ENCODE measurements at places on chromosomes 5 and 9.

DNA sequence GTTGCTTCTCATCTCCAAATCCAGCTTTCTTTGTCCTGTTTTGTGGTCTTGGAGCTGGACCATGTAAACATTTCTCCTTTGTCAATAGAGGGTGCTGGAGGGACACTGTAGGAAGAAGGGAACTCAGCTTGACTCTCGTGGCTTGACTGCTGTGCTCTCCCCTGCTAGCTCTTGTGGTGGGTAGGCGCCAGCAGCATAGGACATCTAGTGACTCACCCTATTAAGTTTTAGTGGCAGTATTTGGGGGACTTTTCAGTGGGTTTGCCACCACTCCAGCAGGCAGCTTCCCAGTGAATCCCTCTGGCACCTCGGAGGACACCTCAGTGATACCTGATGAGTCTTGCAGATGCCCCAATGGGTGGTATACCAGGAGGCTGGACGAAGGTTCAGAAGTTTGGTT, 97.8 kb downstream of the TSSK1B start:
- peak; percentile 4 for DNase-seq

GRCh38 chr9:880725-881124, 39.2 kb downstream of the DMRT1 start:
- no peak for DNase-seq

- no peak for DNase-seq
These were observed 127.8 kb upstream of the CCDC180 start for GRCh38 chr9:97179616-97180015.

DNA sequence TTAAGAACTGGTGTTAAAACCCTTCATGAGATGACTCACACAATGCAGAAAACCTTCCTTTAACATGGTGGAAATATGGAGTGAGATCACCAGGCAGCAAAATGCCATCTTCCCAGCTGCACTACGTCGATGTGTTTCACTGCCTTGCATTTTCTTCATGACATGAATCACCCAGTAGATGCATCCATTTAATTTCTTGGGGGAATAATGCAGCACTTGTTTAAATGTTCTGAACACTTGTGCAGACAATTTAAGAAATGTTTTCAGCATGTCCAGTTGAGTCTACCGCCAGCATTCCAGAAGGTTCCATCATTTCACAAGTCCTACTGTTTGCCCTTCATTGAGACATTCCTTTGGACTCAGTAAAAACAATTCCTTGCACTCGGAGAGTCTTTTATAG, 81.6 kb downstream of the ADAMTS16 start:
- no peak for DNase-seq

DNA sequence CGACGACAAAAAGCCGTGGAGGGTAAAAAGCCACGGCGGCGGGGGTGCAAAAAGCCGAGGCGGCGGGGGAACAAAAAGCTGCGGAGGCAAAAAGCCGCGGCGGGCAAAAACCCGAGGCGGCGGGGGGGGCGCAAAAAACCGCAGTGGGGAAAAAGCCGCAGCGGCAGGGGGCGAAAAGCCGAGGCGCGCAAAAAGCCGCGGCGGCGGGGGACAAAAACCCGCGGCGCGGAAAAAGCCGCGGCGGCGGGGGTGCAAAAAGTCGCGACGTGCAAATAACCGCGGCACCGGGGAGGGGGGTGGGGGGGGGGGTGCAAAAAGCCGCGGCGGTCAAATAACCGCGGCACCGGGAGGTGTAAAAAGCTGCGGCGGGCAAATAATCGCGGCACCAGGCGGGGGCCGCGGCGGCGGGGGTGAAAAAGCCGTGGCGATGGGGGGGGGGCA, 511.5 kb downstream of the FOXD4L5 start:
- DNase-seq = no peak

DNA sequence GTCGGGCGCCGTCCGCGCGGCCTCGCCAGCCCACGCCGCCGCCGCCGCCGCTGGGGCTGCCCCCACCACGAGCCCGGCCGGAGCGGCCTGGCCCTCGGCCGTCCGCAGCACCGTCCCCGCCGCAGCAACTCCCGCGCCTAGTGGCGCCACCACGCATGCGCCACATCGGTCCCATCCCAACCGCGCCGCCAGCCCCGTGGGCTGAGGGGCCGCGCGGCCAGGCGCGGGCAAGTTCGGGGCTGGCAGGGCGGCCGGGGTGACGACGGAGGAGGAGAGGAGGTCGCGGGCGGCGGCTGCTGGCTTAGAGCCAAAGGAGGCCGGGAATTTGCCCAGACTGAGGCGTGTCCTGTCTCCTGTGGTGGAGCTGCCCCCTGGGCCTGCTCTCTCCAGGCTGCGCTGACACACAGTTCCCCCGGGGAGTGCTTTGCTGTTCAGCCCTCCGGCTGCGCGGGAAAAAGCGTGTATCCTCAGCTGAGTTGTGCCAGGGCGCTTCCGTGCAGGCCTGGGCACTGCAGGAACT, at the start of gene TUSC1:
Gene TUSC1 (minus strand): TSS at position 298 of the 520 bp plus-strand sequence. CDS start 132 bp downstream, at position 166.
- peak; percentile 78 for DNase-seq

GRCh38 chr5:62579761-62580160, 1.1 kb downstream of the LRRC70 start:
- no peak for DNase-seq

- no peak for DNase-seq
These were observed 4.6 kb downstream of the SNCAIP start for GRCh38 chr5:122316656-122317055.

- peak; percentile 75 for DNase-seq
These were observed 36.3 kb downstream of the ERGIC1 start for GRCh38 chr5:172870291-172870714.

GRCh38 chr9:126947529-126947928, 32.9 kb downstream of the RALGPS1 start:
- DNase-seq = no peak

DNA sequence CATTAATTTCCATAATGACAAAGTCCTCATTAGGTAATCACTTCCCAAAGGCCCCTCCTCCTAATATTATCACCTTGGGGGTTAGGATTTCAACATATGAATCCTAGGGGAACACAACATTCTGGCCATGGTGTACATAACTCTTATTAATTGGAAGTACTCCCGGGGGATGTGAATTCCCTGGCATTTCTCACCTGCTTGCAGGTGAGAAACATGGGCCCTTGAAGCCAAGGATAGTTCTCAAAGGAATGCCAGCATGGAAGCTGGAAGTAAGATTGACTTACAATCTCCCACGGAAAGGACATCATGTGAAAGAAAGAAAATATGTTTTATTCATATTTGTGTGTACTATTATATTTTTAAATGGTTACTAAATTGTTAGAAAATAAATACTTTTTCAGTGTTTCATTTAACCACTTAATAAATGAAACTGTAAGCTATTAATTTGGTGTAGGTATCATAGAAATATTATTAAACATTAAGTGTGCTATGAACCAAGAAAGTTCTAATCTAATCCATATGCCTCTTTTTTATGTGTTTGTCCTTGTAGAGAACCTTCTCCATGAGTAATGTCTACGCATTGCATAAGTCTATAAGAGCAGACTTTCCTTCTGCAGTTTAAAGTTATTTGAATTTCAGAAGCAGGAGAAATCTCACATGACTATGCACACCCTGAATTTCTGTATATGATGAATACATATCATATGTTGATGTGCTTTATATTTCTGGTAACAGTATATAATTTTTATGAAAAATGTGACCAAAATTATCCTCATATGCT, 59.4 kb downstream of the ANXA1 start:
- DNase-seq = no peak

DNA sequence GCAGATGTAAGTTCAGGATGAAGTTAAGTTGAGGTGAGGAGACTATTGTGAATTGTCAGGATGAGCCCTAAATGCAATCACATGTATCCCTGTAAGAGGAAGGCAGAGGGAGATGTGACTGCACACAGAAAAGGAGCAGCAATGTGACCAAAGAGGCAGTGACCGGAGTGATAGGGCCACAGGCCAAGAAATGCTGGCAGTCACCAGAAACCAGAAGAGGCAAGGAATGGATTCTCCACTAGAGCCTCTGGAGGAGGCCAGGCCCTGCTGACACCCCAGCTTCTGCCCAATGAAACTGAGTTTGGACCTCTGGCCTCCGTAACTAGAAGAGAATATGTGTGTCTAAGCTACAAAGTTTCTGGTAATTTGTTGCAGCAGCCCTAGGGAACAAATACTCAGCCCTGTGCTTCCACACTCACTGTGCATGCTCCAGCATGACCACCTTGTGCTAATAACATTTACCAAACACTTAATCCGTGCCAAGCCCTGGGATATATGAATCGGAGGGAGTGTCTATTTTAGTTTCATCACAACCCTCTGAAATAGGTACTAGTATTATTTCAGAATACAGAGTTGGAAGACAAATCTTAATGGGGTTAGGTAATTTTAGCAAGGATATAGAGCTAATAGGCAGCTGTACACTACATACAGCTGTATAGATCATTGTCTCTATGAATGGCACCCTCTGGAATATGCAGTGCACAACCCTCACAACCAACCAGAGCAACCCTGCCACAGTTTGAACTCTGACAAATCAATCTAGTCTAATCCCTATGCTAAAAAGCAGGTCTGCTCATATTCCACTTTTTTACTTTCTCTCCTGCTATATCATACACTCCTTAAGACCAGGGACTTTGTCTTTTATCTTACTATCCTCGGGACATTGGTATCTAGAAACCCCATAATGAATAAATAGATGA, 7.8 kb upstream of the GPX8 start:
- DNase-seq = no peak
